ENCODE measurements at places on chromosomes 12 and 14.
A peak's percentile ranks its signal among the peaks of the same experiment; 100 is the strongest.

- DNase-seq = no peak
Observed at GRCh38 chr12:52499806-52500560, 6.9 kb upstream of the KRT6A start.

DNA sequence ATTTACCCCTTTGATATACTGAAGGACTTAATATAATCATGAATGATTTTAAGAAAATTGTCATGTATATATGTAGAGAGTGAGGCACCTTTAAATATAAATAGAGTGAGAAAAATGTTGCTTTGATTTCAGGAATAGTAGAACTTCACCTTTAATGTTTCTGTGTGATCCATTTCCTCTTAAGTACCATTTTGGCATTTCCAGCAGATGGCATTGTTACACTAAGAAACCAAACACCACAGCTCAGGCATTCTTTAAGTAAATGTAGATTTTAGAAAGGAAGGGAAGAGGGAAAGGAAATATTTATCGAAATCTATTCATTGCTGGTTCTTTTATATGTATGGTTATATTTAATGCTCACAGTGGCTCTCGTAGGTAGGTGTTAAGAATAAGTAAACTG lies 556.7 kb upstream of the FBXO33 start:
- DNase-seq = no peak

DNA sequence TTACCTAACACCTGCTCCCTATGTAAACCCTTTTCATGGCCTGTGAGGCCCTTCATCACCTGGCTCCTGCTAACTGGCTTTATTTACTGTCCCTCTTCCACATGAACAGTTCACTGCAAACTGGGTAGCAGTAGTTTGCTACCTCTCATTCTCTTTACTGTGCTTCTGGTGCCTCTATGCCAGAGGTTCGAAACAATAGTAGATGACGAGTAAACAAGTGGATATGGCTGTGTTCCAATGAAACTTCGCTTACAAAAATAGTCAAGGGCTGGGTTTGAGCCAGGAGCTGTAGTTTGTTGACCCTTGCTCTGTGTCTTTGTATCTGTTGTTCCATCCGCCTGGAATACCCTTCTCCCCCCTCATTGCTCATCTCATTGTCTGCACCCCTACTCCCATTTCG lies 233.6 kb upstream of the RMST start:
- no peak for DNase-seq

GRCh38 chr12:44848703-44849085 lies 27.4 kb downstream of the NELL2 start:
- DNase-seq = no peak

DNA sequence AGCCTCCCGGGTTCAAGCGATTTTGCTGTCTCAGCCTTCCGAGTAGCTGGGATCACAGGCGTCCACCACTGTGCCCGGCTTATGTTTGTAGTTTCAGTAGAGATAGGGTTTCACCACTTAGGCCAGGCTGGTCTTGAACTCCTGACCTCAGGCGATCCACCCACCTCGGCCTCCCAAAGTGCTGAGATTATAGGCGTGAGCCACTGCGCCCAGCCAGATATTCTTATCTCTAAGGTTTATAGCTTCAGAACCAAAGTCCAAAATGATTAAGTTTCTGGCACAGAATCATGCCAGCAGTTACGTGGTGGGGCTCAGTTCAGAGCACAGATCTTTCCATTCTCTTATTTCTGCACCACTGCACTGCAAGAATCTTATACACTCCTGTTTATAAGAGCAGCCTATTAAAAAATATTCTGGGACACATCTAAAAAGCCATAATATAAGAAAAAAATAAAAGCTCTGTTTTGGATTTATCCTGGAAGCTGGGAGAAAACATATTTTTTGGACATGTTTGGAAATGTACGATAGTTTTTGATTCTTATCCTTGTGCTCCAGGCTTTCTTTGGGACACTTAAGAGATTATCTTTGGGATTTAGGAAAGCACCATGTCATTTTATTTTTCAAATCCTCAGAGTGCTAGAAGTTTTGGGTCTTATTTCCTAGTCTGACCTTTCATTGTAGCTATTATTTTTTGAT lies 129.6 kb downstream of the LMNTD1 start:
- no peak for DNase-seq

- DNase-seq = no peak
Observed at GRCh38 chr14:86942936-86943335, 1050.0 kb downstream of the GALC start.

- DNase-seq = no peak
Observed at GRCh38 chr14:72888636-72889201, 5.2 kb downstream of the DPF3 start.

- no peak for DNase-seq
Observed at GRCh38 chr14:60003991-60004390, 84.0 kb downstream of the LRRC9 start.

DNA sequence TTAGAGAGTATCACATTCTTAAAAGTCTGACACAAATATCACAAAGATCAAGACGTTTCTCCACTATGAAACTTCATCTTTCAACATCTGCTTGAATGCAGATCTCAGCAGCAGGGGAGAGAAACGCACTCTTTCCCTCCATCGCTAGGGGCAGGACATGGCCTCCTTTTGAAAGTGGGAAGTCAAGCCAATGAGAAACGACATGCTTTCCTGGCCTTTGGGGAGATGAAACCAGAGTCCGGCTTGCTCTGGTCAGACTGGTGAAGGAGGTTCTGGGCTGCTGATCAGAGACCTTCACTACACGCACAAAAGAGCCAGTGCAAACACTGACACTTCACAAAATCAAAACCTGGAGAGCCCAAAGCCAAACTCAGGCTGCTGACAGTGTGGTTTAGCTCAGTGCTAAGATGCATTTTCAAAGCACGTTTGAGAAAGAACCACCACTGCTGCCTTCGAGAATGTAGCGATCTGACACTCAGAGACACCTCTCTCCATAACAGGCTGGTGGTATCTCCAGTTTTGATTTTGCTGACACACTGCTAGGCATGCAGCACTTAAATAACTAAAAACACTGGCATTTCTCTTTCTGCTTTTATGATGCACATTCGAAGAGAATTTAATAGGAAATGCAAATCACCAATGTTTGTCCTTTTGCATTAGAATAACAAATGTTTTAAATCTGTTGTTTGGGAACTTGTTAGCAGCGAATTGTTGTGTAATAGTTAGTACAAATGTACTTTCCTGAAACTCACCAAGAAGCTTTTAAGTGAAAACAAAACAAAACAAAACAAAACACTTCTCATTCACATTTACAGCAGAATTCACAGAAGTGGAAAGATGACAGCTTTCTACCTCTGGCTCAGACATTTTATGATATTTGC lies 93.9 kb upstream of the OVCH1 start:
- DNase-seq = no peak

DNA sequence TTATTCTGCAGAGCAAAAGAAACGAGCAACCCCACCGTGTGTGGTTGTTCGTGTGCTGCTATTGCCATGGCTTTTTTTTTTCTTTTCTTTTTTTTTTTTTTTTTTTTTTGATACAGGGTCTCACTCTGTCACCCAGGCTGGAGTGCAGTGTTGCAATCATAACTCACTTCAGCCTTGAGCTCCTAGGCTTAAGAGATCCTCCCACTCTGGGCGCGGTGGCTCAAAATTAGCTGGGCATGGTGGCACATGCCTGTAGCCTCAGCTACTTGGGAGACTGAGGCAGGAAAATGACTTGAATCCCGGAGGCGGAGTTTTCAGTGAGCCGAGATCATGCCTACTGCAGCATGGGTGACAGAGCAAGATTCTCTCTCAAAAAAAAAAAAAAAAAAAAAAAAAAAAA lies 144.2 kb downstream of the ESR2 start:
- no peak for DNase-seq

DNA sequence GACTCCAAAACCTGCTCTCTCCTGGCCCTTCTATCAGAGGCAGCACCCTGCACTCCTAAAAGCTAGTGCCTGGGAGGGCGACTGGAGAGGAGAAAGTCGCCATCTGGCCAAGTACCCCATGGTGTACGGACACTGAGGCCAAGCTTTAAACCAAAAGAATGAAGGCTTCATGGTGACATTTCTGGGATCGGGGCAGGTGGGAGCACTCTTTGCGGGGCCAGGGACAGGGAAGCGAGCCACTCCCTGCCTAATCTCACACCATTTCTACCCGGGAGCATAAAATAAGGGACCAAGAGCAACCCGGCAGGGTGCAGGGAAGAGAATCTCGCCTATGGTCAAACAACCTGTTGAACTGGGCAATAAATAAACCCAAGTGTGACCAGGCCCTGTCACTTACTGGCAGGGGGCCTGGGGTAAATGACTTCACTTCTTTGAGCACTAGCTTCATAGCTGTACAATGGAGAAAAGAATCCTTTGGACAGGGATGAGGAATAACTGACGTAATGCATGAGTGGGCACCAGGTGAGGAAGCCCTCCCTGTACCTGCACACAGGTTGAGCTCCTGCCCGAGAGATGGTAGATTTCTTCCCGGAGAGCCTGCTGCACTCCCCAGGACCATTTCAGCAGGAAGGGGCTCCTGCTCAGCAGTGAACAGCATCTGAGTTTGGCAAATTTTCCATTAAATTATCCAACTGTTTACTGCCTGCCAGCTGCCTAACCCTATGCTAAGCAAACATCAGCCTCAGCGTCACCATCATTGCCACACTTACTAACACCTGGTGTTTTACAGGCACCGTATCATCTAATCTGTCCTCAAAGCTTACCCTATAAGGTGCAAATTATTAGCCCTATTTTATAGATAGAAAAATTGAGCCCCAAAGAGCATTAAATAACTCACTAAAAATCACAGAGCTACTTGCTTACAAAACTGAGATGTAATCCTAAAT lies 2.0 kb downstream of the SERPINA1 start:
- DNase-seq = no peak

DNA sequence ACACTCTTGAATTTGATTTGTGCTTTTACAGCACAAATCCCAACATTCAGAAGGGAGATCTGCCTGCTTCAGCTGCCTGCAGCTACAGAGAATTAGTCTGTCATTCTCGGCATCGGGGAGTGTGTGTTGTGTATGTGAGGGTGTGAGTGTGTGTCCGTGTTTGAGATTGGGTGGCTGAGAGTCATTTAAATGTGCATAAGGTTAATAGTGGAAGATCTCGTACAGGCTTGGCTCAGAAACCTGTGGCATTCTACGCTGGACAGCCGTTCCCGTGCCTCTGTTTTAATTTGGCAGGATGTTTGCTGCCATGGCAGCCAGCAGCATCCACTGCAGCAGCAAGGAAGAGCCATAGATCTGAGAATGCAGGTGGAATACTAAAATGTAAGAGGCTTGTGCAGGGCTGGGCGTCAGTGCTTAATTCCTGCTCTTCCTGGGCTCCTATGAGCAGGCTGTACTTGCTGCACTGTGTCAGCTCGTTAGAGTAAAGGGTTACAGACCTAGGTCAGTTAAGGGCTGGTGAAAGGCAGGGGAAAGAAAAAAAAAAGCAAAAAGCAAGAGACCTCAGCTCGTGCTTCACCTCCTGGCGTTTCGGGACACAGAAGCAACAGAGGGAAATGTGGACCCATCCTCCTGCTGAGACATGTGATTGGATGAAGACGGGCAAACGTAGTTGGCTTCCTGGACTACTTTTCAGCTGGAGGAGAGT lies 205.4 kb downstream of the NAV3 start:
- peak; percentile 57 for DNase-seq

DNA sequence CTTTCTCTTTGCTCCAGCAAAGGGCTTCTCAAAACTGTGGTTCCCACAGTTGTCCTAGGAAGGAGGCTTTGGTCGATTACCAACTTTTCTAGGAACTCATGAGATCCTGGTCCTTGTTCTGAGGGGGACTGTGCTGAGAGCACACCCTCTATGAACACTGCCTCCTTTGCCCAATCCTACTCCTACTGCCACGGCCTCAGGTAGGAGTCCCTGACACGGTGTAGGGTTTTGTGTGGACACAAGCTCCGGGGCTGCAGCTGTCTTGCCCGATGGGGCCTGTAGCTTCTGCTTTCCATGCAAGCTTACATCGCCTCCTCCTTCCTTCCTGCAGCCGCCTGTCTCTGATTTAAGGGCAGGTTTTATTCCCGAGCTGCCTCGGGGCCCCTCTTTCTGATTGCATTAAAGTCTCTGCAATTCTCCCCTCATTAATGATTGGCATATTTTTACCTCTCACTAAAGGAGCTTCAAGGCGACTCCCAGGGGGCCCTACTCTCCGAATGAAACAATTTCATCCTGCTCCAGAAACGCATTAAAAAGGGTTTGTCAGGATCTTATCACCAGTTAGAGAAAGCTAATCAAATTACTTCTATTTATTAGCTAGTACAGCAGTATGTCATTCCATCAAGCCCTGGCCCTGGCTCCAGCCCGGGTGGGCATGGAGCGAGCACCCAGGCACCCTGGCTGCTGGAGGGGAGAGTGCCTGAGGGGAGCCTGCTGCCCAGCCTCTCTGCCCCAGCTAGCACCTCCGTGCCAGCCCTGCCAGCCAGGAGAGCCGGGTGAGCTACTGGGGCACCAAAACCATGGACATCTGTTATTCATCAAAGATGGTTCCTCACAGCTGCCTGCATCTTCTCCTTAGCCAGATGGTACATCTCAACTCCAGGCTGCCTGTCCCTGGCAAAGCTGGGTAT lies 38.0 kb upstream of the ESRRB start:
- DNase-seq = no peak

GRCh38 chr14:93220509-93220908 lies 13.5 kb downstream of the UBR7 start:
- no peak for DNase-seq

- no peak for DNase-seq
Observed at GRCh38 chr14:69501423-69501838, 16.9 kb downstream of the PLEKHD1 start.

DNA sequence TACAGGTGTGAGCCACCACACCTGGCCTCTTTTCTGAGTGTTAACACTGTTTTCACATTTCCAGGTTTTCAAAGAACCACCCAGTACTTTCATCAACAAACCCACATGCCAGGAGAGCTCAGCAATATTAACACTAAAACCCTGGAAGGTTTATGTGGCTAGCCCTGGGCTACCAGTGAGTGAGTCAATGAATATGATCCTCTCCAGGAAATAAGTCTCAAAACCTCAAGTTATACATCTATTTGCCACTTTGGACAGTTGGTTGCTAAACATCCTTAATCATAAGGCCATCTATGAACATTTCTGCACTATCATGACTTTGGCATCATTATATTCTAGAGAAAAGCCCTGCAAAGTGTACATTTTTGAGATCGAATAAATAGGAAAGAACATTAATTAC lies 6.3 kb upstream of the CDKL1 start:
- no peak for DNase-seq

- no peak for DNase-seq
Observed at GRCh38 chr12:132141976-132142678, 2.0 kb downstream of the DDX51 start.

DNA sequence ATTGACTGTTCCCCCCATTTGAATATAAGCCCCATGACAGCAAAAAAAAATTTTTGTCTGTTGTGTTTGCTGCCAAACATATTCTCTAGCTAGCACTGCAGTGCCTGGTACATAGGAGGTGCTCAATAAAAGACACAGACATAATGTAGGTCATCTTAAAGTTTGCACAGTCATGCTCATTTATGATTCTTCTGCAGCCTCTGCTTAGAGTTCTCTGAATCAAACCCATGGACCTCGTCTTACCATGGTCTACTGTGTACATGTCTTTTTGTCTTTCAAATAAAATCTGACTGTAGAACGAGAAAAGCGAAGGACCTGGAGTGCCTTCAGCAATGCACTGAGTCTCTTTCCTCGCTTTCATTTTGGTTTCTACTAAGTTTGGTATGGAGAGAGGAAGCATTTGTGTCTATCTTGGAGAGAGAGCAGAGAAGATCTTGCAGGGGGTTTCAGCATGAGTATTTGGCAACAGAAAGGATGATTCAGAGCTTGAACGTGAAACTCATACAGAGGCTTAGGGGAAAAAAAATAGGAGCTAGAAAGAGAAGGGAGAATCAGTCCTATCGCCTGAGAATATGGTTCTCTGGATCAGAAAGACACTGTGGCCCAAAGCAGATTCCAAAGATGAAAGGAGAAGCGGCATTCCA lies 38.8 kb upstream of the TMCC3 start:
- DNase-seq = peak; percentile 51

- no peak for DNase-seq
Observed at GRCh38 chr12:55982319-55982936, 8.6 kb downstream of the RAB5B start.
